Mammary epithelial cell (primary cell): ENCODE measurements at places on chromosomes 5 and 9. TPM values are rescaled to one million over a fixed set of nuclear protein-coding genes. Genes with fewer than 3 reads are reported as not detected.

The KCNIP1 gene
- polyA plus RNA-seq, result not detected

The HK3 gene
- 0.22 TPM for polyA plus RNA-seq

The IRGM gene
- polyA plus RNA-seq, result 0.03 TPM

The ZMAT2 gene
- 32.1 TPM for polyA plus RNA-seq

The LRRC70 gene
- polyA plus RNA-seq, result 0.12 TPM

The PCDHGA6 gene
- 0.96 TPM for polyA plus RNA-seq

The PLK2 gene
- polyA plus RNA-seq, result 73.2 TPM

GRCh38 chr5:317086-317811 lies 4.3 kb upstream of the AHRR start:
- peak; percentile 30 for DNase-seq

GRCh38 chr9:130845901-130846481 lies 10.9 kb downstream of the ABL1 start:
- no peak for DNase-seq

DNA sequence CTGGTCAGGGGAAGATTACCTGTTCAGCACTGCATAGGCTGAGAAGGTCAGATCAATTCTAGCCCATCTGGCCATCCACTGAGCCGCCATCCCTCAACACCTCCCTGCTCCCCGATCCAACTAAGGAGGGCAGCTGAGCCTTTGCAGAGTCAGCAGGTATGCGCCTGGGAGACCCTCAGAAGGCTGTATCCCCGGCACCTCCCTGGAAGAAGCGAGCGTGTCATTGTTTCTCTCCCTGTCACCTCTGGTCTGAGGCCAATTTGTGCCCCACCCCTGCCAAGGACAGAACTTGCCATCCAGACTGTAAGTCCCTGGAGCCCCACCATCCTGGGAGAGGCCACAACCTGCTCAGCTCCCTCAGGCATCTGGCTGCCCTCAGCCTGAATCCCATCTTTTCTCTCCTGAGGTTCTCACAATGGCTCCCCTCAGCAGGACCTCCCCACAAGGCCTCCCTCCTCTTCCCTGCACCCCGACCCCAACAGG lies 2.6 kb downstream of the CLTB start:
- no peak for DNase-seq

DNA sequence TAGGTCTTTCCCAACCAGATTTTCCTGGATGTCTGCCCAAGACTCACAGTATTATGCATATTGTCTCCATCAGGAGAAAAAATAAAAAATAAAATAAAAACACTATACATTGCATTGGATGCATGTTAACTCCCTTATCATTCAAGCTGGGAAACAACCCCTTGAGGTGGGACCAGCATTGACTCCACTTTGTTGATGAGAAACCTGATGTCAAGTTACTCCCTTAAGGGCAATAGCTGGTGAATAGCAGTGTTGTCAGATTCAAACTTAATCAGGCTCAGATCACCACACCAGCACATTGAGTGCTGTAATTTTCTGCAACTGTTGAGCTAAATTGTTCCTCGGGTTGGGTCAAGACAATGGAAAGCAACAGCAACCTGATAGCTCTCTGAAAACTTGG lies 264.0 kb upstream of the TRIM32 start:
- no peak for DNase-seq

DNA sequence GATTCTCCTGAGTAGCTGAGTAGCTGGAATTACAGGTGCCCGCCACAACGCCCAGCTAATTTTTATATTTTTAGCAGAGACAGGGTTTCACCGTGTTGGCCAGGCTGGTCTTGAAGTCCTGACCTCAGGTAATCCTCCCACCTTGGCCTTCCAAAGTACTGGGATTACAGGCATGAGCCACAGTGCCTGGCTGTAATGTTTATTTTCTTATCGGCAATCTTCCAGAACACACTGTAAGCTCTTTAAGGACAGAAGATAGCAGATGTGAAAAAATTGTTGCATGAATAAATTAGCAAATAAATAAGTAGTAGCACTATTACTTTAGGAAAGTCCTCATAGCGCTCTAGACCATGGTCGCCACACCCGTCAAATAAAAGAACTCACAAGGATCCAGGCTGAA lies 100.5 kb downstream of the ENC1 start:
- DNase-seq, result no peak

GRCh38 chr9:95070549-95071021 lies 246.9 kb downstream of the FANCC start:
- no peak for DNase-seq

- peak; percentile 65 for DNase-seq
Observed at GRCh38 chr5:99032234-99033013, 103.6 kb upstream of the CHD1 start.

DNA sequence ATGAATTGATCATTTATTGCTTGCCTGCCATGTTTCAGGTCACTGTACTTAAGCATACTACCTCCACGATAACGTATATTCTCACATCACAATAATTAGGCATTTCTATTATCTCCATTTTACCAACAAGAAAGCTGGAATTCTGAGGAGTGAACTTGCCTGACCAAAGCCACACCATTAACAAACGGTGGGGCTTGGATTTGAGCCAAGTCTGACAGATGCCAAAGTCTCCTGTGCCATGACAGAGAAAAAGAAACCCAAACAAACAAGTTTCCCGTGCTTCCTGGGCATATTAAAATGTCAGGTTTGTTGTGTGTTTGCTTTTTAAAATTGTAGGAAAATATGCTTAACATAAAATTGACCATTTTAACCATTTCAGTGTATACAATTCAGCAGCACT lies 40.8 kb upstream of the KCNV2 start:
- DNase-seq, result no peak

DNA sequence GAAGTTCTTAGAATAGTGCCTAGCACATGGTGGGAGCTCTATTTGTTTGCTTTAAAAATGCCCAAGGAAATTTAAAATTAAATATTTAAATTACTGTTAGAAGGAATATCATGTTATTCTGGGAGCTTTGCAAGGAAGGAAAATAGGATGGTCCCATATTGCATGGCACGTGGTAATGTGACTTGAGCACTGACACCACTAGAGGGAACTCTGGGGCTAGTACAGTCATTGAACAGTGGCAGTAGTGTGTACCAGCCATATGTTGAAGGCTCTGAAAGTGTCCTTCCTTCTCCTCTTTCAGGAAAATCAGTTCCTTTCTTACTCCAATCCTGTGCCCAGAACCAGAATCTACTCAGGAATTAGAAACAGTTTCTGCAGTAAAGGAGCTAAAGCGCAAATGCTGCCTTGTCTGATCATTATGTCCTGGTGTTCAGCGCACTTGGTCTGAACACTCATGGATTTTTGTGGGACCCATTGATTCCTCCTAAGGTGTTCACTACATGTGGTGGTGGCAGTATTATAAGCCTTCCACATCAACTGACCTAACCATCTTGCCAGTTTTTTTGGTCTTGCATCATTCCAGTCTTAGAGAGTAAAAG lies 54.1 kb downstream of the GDA start:
- peak; percentile 40 for DNase-seq

- DNase-seq, result peak; percentile 19
Observed at GRCh38 chr5:179620703-179621350, 2.6 kb downstream of the HNRNPH1 start.

GRCh38 chr9:32589083-32589723 lies 16.2 kb upstream of the NDUFB6 start:
- DNase-seq, result peak; percentile 35
